Karpas-422 (cell line): ENCODE measurements at places on chromosomes 7 and 10. TPM values are rescaled to one million over a fixed set of nuclear protein-coding genes. Genes with fewer than 3 reads are reported as not detected.

PPIF gene
- total RNA-seq = 29.4 and 32.1 TPM in 2 replicates

DYNC1I1 gene
- total RNA-seq = 0.40 TPM in 1 of 2 replicates, not detected in the other

CPED1 gene
- 0.04 and 1.2 TPM in 2 replicates for total RNA-seq

LIPM gene
- not detected in 2 replicates for total RNA-seq

POLR1F gene
- 11.2 and 21.1 TPM in 2 replicates for total RNA-seq

LRIT1 gene
- not detected in 2 replicates for total RNA-seq

EVX1 gene
- total RNA-seq = not detected in 2 replicates

TYW1B gene
- total RNA-seq = 4.0 and 5.6 TPM in 2 replicates

SFR1 gene
- total RNA-seq = 2.0 and 4.3 TPM in 2 replicates

HOXA5 gene
- total RNA-seq = 3.6 and 4.1 TPM in 2 replicates

LRRC61 gene
- total RNA-seq = 4.1 and 16.5 TPM in 2 replicates

MSS51 gene
- 2.7 and 5.7 TPM in 2 replicates for total RNA-seq

CTTNBP2 gene
- not detected in 2 replicates for total RNA-seq

ASB13 gene
- 12.2 and 26.0 TPM in 2 replicates for total RNA-seq

C10orf95 gene
- 0.78 TPM in 1 of 2 replicates, not detected in the other for total RNA-seq

CCL24 gene
- total RNA-seq = not detected in 2 replicates

GIMAP5 gene
- total RNA-seq = not detected in 2 replicates

RBP4 gene
- total RNA-seq = not detected in 2 replicates

GRM8 gene
- not detected in 2 replicates for total RNA-seq

DGKB gene
- not detected in 2 replicates for total RNA-seq

SEMA4G gene
- not detected in 2 replicates for total RNA-seq

HNRNPH3 gene
- 24.1 and 38.1 TPM in 2 replicates for total RNA-seq

NAT16 gene
- total RNA-seq = not detected in 2 replicates

WEE2 gene
- 0.04 TPM in 1 of 2 replicates, not detected in the other for total RNA-seq

FAM25G gene
- not detected in 2 replicates for total RNA-seq

RTKN2 gene
- total RNA-seq = not detected in 2 replicates

OPALIN gene
- not detected in 2 replicates for total RNA-seq

OPN1SW gene
- not detected in 2 replicates for total RNA-seq

TSPAN33 gene
- total RNA-seq = 11.1 and 21.8 TPM in 2 replicates

TMEM270 gene
- total RNA-seq = not detected in 2 replicates

ZNF488 gene
- total RNA-seq = not detected in 2 replicates

ENTPD1 gene
- total RNA-seq = 0.11 and 0.32 TPM in 2 replicates
